ENCODE measurements at places on chromosomes 12 and 14. TPM values are rescaled to one million over a fixed set of nuclear protein-coding genes. Genes with fewer than 3 reads are reported as not detected.

DNA sequence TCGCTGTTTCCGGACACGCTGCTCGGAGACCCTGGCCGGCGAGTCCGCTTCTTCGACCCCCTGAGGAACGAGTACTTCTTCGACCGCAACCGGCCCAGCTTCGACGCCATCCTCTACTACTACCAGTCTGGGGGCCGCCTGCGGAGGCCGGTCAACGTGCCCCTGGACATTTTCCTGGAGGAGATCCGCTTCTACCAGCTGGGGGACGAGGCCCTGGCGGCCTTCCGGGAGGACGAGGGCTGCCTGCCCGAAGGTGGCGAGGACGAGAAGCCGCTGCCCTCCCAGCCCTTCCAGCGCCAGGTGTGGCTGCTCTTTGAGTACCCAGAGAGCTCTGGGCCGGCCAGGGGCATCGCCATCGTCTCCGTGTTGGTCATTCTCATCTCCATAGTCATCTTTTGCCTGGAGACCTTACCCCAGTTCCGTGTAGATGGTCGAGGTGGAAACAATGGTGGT lies 90.0 kb downstream of the GALNT8 start:
- DNase-seq: no peak

DNA sequence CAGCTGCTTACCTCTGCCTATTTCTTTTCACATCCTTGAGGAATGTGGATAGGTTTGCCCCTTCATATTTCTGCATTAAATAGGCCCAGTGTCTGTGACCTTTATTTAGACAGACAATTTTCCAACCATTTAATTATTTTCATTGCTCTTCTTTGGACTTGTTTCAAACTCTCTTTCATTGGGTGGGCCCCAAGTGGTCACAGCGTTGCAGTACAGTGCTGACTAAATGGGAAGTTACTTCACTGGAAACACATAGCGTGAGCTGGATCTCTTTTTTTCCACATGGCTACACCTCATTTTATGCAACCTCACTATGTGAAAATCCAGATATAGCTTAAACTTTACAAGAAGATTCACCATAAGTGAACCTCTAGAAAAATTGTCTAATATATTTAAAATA lies 438.9 kb downstream of the ADAMTS20 start:
- DNase-seq: no peak

GRCh38 chr12:46177025-46177424 lies 91.8 kb downstream of the SLC38A1 start:
- no peak for DNase-seq

DNA sequence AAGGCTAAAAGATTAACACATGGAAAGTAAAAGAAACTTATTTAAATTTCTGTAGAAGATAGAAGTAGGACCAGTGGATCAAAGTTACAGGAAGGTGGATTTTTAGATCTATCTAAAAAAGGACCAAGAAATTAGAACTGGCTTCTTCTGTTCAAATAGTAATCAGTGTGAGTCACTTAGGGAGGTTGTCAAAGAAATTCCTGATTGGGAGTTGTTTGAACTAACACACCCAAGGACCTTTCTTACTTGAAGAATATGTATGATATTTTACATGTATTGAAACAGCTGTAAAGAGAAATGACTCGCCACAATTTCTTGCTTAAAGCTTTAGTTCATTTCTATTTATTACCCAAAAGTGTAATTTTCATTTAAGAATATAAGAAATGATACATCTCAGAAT lies 256.9 kb downstream of the RAD51B start:
- DNase-seq: no peak

GRCh38 chr12:44510076-44510475 lies 366.0 kb downstream of the NELL2 start:
- DNase-seq: no peak

DNA sequence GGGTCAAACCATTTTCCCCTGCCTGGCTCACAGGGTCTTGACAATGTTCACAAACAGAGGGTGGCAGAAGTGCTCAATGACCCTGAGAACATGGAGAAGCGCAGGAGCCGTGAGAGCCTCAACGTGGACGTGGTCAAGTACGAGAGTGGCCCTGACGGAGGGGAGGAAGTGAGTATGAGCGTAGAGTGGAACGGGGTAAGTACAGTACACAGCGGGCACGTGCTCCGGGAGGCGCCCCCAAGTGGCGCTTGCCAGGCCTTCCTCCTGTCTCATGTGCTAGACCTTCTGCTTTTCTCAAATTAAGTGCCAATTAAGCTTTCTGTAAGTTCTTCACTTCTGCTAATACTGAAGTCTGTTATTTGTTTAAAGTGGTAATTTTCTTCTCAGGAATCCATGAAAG lies 35.9 kb downstream of the XRCC3 start:
- no peak for DNase-seq

DNA sequence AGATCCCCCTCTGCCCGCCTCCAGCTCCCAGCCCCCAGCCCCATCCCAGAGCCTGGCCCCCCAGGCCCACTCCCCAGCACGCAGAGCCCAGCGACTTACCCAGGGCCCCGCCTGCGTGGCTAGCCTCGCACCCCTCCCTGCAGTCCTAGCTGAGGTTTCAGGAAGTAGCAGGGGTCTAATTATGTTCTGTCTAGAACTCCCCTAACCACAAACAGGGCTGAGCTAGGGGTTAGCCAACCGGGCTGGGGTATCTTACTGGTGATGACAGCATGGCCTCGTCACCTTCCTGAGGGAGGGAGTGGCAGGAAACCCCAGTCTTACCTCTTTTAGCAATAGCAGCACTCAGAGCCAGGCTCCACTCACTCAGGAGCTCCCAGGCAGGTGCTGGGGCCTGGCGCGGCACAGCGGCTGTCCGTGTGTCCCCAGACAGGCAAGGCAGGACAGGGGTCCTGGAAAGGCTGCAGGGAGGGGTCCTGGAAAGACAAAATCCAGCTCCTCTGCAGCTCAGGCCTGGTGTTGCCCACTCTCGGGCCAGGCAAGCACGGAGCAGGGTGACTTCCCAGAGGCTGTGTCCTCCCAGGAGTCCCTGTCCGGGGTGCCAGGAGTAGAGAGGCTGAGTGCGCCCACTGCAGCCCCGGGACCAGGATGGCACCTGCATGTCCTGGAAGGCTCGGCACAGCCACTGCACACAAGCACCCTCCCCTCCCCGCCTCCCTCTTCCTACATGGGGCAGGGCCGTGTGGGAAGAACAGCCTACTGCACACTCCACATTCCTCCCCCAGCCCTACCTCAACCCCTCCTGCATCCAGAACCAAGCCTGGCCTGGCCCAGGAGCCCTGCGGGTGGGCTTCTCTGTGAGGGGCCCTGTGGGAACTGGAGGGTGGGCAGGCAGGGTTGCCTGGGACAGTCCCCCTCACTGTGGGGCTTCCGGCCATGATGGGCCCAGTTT lies at the start of gene GPR132:
TSS of gene GPR132 (minus strand) at position 151 of the 949 bp plus-strand sequence. CDS start 10,010 bp downstream, outside the sequence.
- DNase-seq: no peak

DNA sequence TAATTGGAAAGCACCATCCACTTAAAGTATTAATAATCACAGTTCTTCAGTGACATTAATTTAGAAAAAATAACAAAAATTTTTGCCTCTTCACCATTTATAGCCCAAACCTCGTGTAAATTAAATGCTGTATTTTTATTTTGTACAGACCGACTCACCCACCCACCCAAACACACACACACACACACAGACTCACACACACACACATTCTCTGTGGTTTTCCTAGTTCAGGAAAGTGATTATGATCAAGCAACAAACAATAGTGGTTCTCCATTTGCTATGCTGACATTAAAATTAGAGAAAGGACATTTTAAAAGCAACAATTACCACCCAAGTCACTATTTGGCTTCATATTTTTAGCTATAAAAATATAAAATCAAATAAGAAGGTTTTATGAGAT lies 112.5 kb upstream of the FLRT2 start:
- no peak for DNase-seq

GRCh38 chr12:91505006-91505405 lies 322.4 kb upstream of the DCN start:
- DNase-seq: no peak

Gene RPL10L
- not detected for polyA plus RNA-seq

Gene POC1B
- 19.7 TPM for polyA plus RNA-seq

Gene ZCCHC8
- polyA plus RNA-seq: 40.8 TPM

Gene SETD3
- polyA plus RNA-seq: 73.6 TPM

Gene ARHGDIB
- 59.6 TPM for polyA plus RNA-seq

Gene CLEC1B
- polyA plus RNA-seq: 1.3 TPM
